Cardiac muscle cell (in vitro differentiated cells and primary cell): ENCODE measurements at places on chromosomes 13 and 19.

DNA sequence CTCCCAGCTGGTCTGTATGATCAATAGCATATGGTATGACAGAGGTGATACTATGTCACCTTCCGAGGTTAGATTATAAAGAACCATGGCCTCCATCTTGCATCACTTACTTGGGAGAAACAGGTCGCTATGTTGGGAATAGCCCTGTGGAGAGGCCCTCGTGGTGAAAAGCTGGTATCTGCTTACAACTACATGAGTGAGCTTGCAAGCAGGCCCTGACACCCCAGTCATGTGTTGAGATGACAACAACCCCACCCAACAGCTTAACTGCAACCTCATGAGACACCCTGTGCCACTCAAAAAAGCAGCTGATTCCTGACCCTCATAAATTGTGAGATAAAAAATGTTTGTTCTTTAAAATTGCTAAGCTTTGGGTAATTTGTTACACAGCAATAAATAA, 18.8 kb downstream of the MTRF1 start:
- DNase-seq = peak; percentile 5

GRCh38 chr13:50422181-50423148, 407.2 kb downstream of the KCNRG start:
- DNase-seq = no peak

DNA sequence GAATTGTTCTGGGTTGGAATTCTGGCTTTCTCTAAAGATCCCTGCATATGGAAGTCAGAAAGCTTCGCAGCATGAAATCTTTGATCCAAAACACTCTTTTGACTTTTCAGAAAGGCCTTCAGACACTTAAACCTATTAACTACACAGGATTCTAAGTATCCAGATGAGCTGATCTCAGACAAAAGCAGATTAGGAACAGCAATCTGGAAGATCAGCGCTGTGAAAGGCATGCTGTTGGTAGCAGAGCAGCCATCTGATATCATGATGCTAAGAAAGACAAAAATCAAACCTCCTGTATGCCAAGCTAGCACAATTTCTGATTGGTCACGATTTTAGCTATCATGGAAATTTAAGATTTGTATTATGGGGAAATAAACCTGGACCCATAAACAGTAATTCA, 589.9 kb downstream of the GPC5 start:
- DNase-seq = no peak

DNA sequence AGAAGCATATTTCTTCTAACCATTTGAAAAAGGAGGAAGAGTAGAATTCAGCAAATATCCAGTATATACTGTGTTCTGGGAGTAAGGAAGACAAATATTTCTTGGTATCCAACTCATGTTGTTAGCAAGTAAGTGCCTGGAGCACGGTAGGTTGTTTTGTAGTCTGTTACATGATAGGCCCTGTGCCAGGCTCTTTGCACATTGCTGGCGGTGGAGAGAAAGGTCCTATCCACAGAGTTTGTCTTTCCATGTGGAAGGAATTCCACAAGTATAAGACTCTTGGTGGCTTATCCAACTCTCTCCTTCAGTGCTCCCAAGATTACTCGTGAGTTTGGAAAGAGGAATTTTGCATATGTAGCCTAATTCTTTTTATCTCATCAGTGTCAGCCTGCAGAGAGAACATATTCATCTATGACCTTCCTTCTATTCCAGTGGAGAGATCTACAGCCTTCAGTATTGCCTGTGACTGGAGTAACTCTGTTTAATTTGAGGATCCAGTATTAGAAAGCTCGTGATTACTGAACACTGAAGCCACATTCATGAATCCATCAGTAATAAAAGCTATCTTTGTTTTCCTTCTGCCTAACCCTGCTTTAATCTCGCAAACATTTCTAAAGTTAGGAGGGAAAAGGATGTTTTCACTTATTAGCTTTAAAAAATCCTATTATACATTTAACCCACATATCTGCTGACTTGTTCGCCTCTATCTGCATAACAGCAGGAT, 183.9 kb upstream of the CSNK1A1L start:
- DNase-seq = no peak

- no peak for DNase-seq
Observed at GRCh38 chr13:44382635-44383145, 9.1 kb downstream of the SERP2 start.

DNA sequence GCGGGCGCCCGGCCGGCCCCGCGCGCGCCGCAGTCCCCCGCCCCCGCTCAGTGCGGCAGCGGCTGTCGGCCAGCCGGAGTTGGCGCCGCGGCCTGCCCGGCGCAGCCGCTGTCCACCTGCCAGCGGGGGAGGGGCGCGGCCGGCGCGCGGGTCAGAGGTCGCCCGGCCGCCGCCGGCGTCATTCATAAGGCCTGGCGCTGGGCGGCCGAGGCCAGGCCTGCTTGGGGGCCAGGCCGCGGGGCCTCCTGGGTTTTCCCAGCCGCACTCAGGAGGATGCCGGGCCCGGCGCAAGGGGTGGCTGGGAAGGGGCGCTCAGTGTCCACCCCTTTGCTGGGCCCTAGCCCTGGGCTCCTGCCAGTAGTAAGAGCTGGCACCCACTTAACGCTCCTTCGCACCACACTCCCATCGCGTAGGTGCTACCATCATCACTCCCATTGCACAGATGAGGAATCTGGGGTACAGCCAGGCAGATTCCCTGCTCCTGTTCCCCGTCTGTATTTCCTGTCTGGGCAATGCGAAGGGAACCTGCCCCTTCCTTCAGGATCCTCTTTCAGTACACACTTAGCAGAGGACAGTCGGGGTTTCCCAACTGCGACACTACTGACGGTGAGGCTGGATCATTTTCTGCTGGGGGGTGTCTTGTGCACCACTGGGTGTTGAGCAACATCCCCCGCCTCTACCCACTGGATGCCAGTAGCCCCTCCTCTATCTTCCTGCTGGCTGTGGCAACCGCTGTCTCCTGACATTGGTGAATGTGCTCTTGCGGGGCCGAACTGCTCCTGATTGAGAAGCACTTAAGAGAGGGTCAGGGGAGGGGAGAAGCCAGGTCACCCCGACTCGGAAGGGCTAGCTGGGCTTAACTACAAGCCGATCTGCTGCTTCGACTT, 846 bp upstream of the PRKACA start:
- DNase-seq = peak; percentile 84

DNA sequence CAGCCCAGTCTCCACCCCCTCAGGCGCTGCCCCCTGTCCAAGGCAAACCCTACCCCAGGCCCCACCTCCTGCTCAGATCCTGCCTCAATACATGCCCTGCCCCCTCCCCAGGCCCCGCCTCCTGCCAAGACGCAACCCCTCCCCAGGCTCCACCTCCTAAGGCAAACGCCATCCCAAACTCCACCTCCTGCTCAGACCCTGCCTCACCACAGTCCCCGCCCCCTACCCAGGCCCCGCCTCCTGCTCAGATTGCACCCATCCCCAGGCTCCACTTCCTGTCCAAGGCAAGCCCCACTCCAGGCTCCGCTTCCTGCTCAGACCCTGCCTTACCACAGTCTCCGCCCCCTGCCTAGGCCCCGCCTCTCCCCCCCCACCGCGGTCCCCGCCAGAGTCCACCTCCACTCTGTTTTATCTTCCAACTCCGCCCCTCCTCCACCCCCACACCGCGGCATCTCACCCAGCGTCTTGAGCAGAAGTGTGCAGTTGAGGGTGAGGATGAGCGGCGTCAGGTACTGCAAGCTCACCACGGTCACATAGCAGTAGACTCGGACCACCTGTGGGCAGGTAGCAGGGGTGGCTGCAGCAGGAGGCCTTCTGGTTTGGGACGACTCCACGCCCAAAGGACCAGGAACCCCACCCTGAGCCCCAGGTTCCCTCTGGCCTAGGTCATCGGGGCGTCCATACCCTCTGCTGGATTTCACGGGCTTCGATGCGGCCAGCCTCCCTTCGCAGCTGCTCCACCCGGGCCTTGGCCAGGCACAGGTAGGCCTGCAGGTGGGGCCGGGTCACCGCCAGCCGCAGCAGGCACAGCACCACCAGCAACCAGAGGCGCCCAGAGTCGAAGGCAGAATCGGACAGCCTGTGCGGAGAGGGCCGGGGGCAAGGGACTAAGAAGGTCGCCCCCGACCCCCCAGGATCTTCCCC, 17.7 kb downstream of the TMEM161A start:
- peak; percentile 95 for DNase-seq

DNA sequence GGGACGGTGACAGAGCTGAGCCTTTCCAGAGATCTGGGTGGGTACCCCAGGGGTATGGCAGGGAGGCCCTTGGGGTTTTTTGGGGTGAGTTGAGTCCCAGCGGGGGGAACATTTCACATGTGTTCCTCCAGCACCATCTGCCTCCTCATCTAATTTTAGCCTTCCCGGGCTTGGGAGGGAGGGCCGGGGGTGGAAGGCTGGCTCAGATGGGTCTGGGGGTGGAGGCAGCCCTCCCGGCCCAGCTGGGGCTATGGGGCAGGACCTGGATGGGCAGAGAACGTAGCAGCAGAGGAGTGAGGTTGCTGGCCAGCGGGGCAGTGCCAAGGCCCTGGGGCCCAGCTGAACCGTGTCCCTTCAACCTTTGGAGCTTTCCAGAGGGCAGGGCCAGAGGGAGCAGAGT, 23.5 kb downstream of the ADGRL1 start:
- DNase-seq = no peak

GRCh38 chr19:38734426-38735256, 9.6 kb downstream of the CAPN12 start:
- no peak for DNase-seq

DNA sequence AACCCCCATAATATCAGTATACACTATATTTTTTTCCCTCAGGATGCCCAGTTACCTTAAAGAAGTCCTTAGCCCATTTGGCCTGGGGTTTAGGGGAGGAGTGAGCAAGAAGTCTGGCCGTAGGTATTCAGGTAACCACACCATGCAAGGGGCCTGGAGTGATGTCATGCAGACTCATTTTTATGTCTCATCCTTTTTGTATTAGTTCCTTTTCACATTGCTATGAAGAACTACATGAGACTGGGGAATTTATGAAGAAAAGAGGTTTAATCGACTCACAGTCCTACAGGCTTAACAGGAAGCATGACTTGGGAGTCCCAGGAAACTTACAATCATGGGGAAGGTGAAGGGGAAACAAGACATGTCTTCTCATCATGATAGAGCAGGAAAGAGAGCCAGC, 12.2 kb downstream of the TPP2 start:
- no peak for DNase-seq

DNA sequence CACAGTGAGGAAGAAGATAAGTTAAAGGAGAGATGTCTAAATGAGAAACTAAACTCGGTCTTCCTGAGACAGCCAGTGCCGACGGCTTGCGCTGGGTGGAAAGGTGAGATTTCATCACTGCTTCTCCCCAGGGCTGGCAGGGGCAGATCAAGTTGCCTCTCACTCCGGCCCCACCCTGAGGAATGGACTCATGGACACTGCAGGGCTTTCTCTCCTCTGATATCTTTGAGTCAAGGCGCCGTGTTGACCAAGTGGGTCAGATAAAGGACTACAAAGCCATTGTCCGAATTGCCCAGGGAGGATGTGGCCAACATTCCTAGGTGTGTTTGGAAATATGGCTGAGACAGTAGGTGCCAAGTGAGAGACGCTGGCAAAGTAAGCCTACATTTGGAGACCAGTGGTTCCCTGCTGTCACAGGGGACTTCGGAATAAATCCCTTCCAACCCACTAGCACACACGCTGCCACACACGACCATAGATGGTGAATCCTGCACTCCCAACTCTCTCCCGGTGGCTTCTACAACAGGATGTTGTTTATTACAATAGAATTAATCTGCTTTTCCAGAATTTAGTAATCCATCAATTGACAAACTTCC, 156.5 kb upstream of the TSC22D1 start:
- DNase-seq = peak; percentile 52

DNA sequence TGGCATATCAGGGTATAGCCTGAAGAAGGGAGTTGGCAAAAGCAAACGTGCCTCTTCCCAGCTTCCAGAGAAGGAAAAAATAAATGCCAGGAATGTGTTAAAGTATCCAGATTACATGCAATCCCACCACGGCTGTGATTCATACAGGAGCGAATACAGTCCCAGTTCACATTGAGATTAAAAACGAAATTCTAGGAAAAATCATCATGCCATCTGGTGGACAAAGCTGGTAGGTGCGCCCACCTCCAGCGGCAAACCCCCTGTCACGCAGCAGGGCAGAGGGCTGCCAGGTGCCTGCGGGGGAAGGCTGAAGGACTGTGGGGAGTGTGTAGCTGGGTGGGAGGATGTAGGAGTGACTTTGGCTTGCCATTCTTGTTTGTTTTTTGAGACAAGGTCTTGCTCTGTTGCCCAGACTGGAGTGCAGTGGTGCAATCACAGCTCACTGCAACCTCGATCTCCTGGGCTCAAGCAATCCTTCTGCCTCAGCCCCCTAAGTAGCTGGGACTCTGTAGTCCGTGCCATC, 6.4 kb upstream of the DMWD start:
- peak; percentile 90 for DNase-seq

DNA sequence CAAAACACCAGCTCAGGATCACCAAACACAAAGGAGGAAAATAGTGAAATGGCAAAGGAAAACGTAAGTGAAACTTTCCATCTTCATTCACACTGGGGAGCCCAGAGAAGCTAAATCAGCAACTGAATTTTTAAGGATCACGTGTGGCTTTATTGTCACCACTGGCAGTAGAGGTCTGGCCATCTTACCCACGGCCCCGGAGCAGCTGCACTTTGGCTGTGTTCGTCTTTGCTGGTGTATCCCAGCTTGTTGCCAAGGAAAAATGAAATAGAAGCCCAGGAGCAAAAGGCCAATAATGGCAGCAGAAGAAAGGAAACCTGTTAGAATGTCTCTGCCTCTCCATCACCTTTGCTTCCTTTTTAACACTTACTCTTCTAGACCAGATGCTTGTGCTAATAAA, 274.7 kb downstream of the FOXO1 start:
- no peak for DNase-seq

GRCh38 chr13:57996717-57997116, 365.2 kb downstream of the PCDH17 start:
- DNase-seq = peak; percentile 2

DNA sequence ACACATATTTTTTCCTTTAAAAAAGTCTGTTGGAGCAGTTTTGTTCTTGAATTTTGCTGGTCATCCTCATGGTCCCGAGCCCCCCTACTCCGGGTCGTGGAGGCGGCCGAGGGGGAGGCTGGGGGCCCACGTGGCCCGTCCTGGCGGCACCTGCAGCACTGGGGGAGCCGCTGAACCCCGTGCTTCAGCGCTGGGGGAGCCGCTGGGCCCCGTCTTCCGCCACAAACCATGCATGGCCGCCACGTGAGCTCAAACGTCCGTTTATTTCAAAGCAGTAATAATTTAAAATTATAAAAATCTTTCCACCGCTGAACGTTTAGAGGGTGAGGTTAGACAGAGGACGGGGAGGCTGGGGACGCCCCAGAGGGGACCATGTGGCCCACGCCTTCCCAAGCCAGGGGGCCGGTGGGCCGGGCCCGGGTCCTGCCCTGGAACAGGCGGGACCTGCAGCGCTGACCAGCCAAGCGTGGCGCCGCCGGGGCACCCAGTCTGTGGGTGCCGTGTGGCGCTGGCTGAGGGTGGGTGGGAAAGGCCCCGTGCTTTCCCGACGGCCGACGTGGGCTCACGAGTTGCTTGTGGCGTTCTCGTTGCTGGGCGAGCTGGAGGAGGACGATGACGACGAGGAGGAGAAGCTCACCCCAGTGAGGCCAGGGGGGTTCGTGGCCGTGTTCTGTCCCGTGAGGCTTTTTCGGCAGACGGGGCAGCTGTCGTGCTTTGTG, 8.0 kb downstream of the FGF22 start:
- DNase-seq = no peak

DNA sequence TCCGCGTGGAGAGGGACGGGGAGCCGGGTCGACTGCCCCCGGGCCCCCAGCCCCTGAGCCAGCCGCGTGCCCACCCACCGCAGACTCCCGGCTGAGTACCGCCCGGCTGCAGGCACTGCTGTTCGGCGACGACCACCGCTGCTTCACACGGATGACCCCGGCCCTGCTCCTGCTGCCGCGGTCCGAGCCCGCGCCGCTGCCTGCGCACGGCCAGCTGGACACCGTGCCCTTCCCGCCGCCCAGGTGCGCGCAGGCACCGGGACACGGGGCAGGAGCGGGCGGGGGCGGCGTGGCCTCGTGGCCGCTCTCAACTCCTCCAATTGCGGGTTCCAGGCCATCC, 1.6 kb downstream of the AMH start:
- DNase-seq = no peak
